CD4-positive, alpha-beta T cell treated with Interleukin-17A for 4 hours (primary cell): ENCODE measurements at places on chromosomes 13 and 19.
A peak's percentile ranks its signal among the peaks of the same experiment; 100 is the strongest.

DNA sequence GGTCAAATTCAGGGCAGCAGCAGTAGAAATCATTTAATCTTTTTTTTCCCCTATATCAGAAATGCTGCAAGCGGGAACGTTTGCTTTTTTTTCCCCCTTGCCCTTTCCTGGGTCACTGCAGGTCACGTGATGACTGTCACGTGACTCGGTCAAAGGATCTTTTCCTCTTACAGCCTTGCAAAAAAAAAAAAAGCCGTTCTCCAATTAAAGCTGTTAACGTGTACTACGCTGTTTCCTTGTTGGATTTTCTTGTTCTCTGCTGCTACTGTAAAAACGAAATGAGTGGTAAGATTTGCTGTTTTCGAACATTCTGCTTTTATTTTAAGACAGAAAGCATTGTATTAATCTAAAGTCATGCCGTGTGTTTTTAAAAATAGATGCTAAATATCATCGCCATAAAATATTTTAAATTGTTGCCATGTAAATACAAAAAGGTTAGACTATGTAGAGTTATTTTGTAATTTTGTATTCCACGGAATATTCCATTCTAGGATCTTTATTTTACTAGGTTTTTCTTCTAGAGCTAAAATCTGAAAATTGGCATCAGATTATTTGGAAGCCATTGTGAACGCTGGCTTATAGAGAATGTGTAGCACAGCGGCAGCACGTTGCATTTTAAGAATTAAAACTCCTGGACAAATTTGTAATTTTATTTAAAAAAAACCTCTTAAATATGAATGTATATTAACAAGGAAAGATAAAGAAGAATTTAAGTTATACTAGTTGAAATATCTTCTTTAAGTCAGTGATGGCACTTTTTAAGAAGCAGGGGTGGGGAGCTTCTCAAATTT lies 109.8 kb upstream of the MLNR start:
- peak; percentile 80 for DNase-seq

- peak; percentile 43 for DNase-seq
Measured at GRCh38 chr19:17871878-17872250, at the start of gene SLC5A5. SLC5A5 (plus strand) TSS chr19:17871945; CDS start chr19:17872320, 375 bp downstream.

DNA sequence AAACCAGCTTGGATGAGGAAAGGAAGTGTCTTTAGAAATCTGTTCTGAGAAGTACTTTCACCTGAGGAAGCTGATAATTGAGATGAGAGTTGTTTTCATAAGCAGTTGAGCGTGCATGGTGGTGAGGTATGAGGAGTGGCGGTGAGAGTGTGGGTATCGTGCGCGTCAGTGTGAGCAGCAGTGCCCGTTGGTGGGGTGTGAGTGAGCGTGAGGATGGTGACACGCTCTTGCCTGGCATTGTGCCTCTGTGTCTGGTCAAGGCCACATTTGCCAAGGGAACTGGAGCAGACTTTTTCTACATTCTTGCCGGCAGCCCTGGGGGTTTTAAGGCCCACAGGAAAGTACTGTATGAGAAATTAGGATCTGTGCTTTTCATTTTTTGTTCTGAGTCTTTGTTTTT lies 36.5 kb upstream of the TEX29 start:
- no peak for DNase-seq

- DNase-seq = no peak
Measured at GRCh38 chr13:79361299-79361698, 44.8 kb downstream of the RBM26 start.

GRCh38 chr13:40569024-40569350 lies 97.5 kb downstream of the FOXO1 start:
- DNase-seq = no peak

GRCh38 chr13:105971312-105971711 lies 564.1 kb downstream of the EFNB2 start:
- no peak for DNase-seq

GRCh38 chr19:47637550-47637949 lies 28.6 kb downstream of the BICRA start:
- no peak for DNase-seq

DNA sequence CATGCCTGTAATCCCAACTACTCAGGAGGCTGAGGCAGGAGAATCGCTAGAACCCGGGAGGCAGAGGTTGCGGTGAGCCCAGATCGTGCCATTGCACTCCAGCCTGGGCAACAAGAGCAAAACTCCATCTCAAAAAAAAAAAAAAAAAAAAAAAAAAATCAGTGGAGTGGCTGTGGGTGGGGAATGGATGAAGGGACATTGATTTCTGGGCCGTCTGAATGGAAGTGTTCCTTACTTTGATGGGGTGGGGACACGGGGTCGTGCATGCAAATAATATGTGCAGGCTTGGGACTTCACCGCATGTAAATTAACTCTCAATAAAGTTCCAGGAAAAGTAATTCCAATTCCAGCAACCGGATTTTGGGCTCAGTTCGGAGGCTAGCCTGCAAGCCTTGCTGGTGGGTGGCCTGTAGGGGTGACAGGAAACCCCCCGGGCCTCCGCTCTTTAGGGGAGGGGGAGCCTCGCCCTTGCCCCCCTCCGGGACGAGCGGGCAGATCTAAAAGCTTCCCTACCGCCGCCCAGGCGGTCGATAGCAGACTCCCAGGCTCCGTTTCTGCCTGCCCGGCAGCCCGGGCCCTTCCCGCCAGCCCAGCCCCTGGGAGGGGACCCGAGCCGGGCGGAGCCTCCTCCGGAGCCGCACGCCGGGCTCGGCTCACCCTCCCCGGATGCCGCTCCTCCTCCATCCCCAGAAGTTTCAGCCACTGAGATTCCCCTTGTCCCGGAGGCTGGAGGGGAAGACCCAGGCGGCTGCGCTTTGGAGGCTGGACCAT lies 48.0 kb upstream of the ADGRE5 start:
- peak; percentile 46 for DNase-seq

GRCh38 chr19:35229601-35230000 lies 1.1 kb upstream of the FAM187B start:
- no peak for DNase-seq

- DNase-seq = no peak
Measured at GRCh38 chr13:110462091-110462490, 99.4 kb downstream of the RAB20 start.

- peak; percentile 43 for DNase-seq
Measured at GRCh38 chr13:48505012-48505411, 27.9 kb downstream of the RCBTB2 start.

GRCh38 chr13:61138857-61139256 lies 276.8 kb downstream of the PCDH20 start:
- DNase-seq = no peak

- no peak for DNase-seq
Measured at GRCh38 chr13:25136880-25137787, 35.0 kb downstream of the AMER2 start.

DNA sequence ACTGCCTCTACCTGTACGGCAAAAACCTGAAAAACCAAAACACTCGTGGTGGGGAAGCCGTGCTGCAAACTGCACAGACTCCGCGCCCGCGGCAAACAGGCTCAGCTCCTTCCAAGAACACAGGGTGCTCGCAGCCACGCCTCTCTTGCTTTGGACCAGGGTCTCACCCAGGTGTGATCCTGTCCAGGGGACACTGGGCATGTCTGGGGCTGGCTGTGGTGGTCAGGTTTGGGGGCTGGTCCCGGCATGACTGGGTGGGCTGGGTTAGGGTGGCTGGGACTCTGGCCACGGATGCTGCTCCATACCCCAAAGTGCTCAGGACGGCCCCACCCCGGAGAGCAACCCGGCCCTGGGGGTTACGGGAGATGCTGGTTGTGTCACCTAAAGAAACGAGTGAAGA lies 13.9 kb downstream of the GPX4 start:
- no peak for DNase-seq
